ENCODE measurements at places on chromosomes 6 and 20.

DNA sequence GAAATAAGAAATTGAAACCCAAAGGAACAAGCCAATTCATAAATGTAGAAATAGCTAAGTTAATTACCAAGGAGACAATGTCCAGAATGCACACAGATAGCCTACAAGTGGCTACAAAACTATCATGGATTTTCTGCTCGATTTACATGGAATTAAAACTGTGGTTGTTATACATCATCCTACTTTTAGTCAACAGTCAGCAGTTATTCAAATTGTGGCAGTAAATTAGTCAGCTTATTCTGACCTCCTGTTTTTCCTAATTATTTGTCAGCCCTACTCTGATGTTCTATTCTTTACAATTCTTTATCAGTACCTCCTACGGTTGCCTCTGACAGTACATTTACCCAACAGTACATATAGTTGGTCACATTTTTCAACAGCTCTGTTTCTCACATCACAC lies 29.6 kb downstream of the RBL1 start:
- no peak for DNase-seq

DNA sequence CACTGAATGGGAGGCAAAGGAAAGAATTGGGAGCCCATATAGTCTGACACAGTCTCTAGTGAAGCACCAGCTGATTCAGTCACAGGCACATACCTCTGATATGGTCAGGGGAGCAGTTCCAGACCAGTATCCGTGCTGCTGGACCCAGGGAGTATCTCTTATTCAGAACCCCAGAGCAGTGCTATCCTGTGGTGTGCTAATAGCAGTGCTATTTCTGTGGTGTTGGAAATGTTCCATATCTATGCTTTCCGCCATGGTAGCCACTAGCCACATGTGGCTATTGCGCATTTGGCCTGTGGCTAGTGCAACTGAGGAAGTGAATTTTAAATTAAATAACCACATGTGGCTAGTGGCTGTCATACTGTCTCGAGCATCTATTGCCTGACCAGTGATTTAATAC lies 11.0 kb downstream of the SCUBE3 start:
- no peak for DNase-seq

- no peak for DNase-seq
Measured at GRCh38 chr6:126807876-126808275, 310.6 kb upstream of the RSPO3 start.

GRCh38 chr6:24313251-24314141 lies 44.4 kb downstream of the DCDC2 start:
- no peak for DNase-seq

DNA sequence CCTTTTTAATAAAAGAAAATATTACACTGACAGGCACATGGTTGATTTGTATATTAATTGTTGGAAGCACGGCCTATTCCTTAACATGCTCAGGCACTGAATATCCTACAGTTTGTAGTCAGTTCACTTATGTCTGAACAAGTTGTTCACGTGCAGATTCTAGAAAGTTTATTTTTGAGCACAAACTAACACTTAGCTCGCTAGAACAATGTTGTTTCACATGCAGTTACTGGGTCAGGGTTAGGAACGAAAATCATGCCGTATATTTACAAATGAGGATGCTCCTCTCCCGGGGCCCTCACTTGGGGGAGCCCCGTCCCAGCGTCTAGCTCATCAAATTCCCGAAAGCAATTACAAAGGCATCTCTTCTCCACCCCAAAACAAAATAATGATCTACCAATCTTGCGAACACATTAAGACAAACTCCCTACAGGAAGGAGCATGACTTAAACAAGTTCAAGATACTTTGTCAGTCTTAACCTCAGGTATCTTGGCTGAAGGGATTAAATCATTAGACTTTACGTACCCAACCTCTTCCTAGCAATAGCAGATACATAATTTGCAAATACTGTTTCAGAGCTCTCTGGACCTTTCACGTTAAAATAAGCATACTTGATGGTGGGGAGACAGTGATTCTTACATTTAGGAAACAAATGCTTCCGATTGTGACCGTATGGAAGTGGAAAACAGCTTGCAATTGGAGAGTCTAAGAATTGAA lies 1.5 kb downstream of the MAP7 start:
- no peak for DNase-seq

DNA sequence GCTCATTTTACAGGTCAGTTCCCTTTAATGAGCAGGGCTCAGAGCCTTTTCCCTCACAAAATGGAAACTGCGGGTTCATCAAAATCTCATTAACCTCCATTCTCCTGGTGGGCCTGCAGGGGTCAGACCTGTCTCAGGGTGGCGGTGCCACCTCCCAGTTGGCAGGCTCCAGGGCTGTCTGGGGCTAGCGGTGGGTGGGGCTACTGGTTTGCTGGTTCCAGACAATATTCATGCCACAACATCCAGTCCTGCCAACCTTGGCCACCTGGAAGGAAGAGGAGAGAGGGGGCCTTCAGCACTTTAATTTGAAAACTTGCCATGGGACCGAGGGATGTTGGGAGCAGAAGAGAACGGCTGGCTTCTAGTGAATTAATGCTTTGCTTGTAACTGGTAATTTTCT lies 41.9 kb upstream of the CTNNBL1 start:
- no peak for DNase-seq

DNA sequence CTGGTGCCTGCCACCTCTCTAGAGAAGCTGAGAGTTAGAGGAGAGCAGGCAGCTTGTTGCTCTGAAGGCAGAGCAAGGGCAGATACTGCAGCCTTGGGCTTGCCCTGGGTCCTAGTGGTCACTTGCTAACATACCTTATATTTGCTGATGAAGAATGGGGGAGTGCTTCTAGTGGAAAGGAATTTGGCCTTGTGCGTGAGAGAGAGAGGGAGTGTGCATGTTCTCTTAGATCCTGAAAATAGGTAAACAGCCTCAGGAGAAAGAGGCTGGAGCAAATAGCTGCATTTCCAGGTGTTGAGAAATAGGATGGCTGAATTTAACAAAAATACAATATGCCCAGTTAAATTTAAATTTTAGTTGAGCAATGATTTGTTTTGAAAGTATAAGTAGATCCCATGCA lies 724.5 kb upstream of the FLRT3 start:
- no peak for DNase-seq

- peak; percentile 72 for DNase-seq
Measured at GRCh38 chr6:56144538-56145324, 102.6 kb downstream of the COL21A1 start.

DNA sequence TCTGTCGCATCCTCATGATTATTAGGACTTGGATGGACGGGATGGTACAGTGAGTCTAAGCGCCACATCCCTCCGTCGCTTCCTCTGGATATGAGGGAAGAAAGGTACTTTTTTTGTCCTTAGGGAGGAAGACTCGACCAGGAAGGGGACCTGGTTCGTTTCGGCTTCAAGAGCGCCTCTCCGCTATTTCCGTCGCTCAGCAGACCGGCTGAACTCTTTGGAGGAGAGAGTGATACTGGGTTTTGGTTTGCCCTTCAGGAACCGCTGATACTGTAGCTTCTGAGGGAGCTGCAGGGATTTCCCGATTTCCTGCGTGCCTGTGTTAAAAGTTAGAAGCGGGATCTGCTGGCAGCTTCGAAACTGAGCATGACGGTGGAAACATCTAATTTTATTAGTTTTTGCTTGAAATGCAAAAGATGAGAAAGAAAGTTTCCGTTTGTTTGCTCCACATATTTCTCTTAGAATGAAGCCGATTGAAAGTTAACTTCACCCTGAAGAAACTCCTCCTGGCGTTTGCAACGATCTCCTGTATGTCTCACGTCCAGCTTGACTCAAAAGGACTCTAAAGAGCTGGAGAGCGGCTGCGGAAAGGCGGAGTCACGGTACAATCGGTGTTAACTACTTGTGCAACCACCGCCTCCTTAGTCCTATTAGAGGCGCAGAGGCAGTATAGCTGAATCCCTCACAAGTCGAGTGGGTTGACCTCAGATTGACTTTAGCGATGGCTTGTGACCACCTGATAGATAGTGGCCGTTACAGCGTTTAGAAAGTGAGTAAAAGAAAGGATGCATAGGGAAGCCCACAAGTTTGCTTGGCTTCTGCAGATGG lies 129.4 kb downstream of the TRIM27 start:
- no peak for DNase-seq

DNA sequence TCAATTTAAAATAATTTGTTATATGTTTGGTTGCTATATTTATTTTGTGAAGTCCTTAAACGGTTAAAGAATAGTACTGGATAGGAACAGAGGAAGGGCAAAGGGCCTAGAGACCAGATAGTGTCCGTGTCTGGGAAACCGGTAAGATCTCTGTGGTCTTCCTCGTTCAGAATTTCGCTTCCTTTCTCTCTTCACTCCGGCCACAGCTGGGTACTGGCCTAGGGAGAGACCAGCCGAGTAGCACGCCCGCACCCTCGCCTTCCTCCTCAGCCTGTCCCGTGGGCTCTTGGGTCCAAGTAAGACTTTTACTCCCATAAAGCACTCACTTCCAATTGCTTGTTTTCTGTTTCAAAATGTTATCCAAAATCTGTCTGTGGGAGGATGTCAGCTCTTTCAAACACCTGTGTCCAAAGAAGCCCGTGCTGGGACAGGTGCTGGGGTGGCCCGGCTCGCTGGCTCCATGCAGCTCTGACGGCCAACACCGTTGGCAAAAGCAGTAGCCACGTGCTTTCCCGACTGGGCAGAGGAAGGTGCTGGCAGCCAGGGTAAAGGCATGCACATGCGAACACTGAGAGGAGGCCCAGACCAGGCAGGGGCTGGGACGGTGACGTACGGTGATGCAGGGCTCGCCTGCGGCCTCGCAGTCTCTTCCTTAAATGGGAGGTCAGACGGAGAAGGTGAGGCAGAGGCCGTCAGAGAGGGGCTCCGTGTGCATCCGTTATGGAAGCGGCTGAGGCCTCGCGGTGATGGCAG lies 112.2 kb downstream of the IRF4 start:
- DNase-seq = no peak

DNA sequence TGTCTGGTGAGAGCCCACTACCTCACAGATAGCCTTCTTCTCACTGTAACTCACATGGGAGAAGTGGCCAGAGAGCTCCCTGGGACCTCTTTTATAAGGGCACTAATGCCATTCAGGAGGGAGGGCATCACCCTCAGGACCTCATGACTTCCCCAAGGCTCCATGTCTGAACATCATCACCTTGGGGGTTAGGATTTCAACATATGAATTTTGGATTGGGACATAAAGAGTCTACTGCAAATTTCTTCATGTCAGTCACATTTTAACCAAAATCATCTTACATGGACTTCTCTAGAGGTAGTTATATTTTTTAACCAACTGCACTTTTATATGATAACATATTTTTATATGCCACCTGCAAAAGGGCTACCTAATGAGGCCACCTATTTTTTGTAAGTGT lies 324.7 kb downstream of the PLCB1 start:
- no peak for DNase-seq

- DNase-seq = no peak
Measured at GRCh38 chr6:69570106-69570505, 226.7 kb downstream of the LMBRD1 start.

All from fibroblast of the conjunctiva (primary cell).